ENCODE measurements at places on chromosomes 1 and 21.

DNA sequence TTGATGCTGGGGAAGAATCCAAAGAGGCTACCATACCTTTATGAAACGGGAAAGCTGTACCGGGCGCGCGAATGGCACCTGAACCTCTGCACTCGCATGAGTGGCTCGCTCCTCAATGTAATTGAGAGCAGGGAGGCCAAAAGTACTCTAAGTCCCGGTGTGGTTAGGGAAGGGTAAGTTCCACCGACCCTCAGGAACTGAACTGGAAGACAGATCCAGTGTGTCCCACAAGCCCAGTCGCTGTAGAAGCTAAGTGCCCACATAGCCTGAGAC is 1.0 kb downstream of the GATAD2B start:
- DNase-seq = no peak

DNA sequence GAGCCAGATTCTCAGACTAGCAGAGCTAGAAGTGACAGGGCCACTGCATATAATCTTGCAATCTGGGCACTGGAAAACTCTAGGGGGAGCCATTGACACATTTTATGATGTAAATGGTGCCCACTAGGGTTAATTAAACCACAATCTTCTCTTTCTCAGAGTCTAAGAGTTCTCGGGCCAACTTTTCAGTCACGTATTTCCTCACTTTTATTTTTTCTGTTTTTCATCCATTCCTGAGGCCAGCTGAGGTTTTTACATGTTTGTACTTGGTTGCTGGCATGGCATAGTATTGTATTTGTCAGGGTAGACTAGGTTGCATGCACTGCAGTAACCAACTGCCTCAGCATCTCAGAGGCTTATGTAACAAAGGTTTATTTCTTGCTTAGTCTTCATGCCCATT is 138.2 kb downstream of the ZNF326 start:
- DNase-seq = no peak

- DNase-seq = no peak
Observed at GRCh38 chr1:170967042-170967910, 31.9 kb downstream of the MROH9 start.

DNA sequence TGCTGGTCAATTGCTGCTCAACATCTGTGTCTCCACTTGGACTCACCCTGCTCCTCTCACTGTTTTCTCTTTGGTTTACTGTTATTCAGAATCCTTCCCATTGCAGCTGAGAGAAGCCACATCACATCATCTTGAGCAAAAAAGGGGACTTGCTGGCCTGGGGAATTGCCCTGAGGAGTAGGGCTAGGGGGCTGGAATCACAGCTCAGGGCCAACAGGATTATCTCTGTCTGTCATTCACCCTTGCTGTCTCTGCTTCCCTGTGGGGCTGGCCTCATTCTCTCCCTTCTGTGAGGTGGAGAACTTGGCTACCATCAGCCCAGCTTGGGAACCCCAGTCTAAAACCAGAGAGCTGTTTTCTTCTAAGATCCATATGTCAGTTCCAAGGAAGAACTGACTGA is 140.7 kb upstream of the WNT4 start:
- no peak for DNase-seq

DNA sequence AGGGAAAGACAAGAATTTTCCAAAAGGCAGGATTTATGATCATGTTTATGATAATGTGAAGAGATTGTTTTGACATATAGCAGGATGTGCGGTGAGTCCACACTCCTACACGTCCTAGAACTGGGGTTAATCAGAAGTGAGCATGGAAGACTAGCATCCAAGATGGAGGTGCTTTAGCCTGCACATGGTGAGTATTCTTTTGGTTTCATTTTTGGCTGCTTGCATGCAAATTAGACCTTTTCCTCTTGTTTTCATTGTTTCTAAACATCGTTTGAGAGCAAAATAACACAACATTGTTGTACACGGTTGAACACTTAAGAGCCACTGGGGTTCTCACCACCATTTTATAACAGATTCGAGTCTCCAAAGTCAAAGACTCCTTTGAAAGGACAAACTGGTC is 14.9 kb upstream of the GUK1 start:
- no peak for DNase-seq

DNA sequence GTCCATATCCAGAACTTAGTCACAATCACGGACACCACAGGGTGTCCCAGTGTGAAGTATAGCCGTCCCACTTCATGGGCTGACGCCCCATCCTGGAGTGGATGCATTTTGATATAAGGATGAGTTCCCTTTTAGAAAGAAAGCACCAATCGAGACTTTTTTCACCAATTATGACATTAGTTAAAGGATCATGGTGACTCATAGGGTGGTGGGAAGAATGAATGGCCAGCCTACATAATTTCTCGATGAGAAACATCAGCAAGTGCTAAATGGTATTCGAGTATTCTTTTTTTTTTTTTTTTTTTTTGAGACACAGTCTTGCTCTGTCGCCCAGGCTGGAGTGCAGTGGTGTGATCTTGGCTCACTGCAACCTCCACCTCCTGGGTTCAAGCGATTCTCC is 38.5 kb upstream of the USP1 start:
- no peak for DNase-seq

DNA sequence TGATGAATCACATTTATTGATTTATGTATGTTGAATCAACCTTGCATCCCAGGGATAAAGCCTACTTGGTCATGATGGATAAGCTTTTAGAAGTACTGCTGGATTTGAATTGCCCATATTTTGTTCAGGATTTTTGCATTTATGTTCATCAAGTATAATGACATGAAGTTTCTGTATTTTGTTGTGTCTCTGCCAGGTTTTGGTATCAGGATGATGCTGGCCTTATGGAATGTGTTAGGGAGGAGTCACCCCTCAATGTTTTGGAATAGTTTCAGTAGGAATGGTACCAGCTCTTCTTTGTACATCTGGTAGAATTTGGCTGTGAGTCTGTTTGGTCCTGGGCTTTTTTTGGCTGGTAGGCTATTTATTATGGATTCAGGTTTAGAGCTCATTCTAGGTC is 1643.1 kb upstream of the B3GALT2 start:
- DNase-seq = no peak

- no peak for DNase-seq
Observed at GRCh38 chr1:156848461-156849150, 10.3 kb downstream of the INSRR start.

GRCh38 chr21:40422896-40423635 is 423.9 kb downstream of the DSCAM start:
- no peak for DNase-seq

DNA sequence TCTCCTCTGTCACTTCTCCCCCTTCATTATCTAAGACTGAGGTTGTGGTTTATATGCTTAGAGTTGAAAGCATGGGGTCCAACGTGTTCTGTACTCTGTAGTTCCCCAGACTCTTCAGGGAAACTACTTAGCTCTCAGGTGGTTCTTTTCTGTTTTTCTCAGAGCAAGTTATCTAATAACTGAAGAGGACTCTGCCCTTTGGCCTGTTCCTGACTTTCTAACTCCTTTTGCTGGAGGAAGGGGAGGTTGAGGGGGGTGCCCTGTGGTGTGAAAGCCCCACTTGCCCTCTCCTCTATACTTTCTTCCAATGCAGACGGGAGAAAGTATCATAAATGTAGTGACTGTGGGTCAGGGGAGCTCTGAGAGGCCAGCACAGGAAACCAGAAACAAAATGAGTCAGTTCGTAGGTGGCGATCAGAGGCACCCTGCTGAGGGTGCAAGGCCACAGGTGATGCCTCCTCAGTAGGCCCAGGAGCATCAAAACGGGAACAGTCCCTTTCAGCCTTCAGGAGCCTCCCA is 5.0 kb downstream of the SLC25A44 start:
- DNase-seq = no peak

GRCh38 chr21:46265736-46266525 is 19.5 kb downstream of the MCM3AP start:
- no peak for DNase-seq

GRCh38 chr21:41769521-41769920 is 2.7 kb upstream of the RIPK4 start:
- DNase-seq = no peak

- no peak for DNase-seq
Observed at GRCh38 chr1:99170516-99170915, 93.8 kb upstream of the PLPPR4 start.

DNA sequence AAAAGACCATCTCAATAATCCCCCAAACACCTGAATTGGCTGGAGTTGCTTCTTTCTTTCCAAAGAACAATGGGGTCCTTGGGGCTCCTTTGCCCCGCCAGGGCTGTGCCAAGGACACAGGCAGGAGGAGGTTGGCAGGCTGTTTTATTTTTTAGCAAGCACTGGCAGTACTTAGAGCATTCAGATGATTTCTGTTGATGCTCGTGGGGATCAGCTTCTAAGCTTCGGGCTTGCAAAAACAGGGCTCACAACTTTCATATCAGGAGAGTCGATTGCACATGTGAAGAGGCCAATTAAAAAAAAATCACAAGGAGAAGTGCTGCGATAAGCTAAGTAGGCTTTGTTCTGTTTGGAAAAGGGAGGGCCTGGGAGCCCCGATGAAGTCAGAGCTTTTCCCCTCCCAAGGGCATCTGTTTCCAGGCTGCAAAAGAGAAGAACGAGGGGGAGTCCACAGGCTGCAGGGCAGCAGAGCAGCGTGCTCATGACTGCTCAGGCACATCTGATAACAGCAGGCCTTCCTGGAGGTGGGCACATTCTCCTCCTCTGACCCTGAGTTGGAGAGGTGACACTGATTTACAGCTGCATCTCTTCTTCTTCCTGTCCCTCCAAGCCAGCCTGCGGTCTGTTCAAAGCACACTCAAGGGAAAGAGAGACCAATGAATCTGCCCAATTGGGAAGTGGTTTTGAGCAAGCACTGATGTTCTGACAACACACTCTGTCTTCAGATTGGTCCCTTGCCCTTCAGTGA is 27.3 kb upstream of the BCAR3 start:
- no peak for DNase-seq

GRCh38 chr21:22019766-22020165 is 1021.6 kb downstream of the NCAM2 start:
- no peak for DNase-seq

- no peak for DNase-seq
Observed at GRCh38 chr1:244419024-244419423, 32.7 kb downstream of the ADSS2 start.

GRCh38 chr1:205826016-205826806 is 13.2 kb upstream of the SLC41A1 start:
- DNase-seq = no peak

DNA sequence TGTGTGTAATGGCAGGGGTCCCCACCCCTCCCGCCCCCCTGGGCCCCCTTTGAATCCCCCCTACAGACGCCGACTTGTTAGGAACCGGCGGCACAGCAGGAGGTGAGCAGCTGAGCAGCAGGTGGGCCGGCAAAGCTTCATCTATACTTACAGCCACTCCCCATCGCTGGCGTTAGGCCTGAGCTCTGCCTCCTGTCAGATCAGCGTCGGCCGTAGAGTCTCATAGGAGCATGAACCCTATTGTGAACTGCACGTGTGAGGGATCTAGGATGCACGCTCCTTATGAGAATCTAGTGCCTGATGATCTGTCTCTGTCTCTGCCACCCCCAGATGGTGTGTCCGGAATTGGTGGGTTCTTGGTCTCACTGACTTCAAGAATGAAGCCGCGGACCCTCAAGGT is 14.9 kb upstream of the VPS26C start:
- DNase-seq = no peak

- DNase-seq = no peak
Observed at GRCh38 chr1:52032124-52032784, 1.4 kb downstream of the KTI12 start.

DNA sequence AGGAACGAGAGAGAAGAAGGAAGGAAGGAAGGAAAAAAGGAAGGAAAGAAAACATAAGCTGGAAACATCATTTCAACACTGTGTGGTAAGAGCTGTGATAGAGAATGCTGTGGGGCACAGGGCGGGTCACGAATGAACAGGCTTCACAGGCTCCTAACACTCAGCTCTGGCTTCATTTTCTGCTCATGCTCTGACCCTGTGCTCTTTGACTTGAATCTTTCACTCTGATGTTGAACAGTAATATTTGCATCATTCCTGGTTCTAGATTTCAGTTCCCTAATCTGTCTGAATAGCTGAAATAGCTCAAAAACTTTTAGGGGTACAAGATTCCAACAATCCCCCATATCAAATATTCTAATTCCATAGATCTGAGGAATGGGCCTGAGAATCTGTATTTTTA is 207.3 kb downstream of the LHX8 start:
- no peak for DNase-seq

DNA sequence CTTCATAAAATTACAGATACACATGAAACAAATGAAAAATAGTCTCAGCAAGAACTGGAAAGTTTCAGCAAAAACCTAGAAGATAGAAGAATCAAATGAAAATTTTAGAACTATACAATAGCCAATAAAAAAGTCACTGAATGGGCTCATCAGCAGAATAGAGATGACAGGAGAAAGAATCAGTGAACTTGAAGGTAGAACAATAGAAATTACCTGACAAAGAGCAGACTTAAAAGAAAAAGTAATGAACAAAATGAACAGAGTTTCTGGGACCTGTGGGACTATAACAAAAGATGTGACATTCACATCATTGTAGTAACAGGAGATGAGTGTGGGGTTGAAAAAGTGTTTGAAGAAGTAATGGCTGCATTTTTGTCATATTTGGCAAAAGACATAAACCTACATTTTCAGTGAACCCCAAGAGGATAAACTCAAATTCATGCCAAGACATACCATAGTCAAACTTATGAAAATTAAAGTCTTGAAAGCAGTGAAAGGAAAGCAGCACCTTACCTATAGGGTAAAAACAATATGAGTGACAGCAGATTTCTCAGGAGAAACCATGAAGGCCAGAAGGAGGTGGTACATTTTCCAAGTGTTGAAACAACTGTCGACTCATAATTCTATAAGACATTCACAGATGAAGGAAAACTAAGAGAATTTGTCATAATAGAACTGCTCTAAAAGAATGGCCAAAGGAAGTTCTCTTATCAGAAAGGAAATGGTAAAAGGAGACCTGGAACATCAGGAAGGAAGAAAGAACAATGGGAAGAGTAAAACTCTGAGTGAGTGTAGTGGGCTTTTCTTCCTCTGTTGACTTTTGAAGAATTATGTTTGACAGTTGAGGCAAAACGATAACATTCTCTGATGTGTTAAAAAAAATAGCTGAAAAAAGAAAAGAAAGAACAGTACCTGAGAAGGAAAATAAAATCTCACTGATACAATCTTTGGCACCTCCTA is 23.5 kb downstream of the NTPCR start:
- DNase-seq = no peak

GRCh38 chr1:67679691-67680090 is 5.3 kb upstream of the GADD45A start:
- no peak for DNase-seq

DNA sequence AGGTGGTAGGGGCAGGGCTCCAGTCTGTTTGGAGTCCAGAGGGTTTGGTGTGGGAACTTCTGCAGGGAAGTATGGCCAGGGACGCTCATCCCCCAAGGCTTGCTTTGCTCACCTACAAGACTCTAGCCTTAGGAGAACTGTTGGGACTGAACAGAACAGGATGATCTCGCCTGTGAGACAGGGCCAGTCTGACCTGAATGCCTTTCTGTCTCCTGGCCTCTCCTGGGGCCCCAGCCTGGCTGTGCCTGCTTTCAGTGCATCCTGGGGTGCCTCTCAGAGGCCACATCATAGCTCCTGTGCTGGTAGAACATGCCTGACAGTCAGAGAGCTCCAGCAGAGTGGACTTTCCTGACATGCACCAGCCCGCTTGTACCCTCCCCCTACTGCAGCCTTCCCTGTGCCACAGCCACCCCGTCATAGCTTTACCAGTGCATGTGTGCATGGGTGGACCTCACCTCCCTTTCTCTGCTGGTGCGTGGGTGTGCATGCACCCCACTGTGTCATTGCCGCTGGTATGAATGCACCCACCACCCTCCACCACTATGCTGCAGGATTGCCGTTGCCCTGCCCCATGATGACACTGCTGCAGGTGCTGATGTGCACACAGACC is 165.8 kb downstream of the GIPC2 start:
- DNase-seq = no peak

All from posterior cingulate gyrus (tissue), 11 donors.